ENCODE measurements at places on chromosomes 4 and X. TPM values are rescaled to one million over a fixed set of nuclear protein-coding genes. Genes with fewer than 3 reads are reported as not detected.

- no peak overlapping the region for H3K27ac ChIP-seq
- no peak overlapping the region for H3K4me3 ChIP-seq
- H3K27me3 ChIP-seq = peaks cover 3% of the 10 kb centered on the region
Measured at GRCh38 chrX:643911-644303, 13.3 kb downstream of the SHOX start.

- no peaks in the 10 kb centered on the region for H3K36me3 ChIP-seq
- H3K27me3 ChIP-seq = no peaks in the 10 kb centered on the region
- H3K27ac ChIP-seq = no peak overlapping the region
- H3K4me3 ChIP-seq = no peak overlapping the region
- no peak for DNase-seq
Measured at GRCh38 chr4:7854697-7855370, 84.8 kb downstream of the AFAP1 start.

DNA sequence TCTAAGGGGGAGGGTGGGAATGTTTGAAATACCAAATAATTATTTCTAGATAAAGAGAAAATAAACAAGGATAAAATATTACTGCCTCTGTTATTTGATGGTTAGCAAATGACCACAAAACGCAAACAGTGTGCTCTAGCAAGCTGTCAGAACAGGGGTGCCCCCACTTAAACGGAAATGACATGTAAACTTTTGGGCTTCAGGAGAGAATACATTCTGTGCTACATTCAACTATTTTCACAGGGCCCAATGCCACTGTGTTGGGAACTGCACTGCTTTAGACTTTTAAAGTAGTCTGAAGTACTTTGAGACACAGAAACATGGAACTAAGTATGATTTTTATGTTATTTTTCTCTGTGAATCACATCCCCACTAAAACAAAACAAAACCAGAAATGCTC is 14.1 kb downstream of the CD40LG start:
- no peak overlapping the region for H3K27ac ChIP-seq
- DNase-seq = no peak
- H3K27me3 ChIP-seq = no peaks in the 10 kb centered on the region
- no peaks in the 10 kb centered on the region for H3K4me1 ChIP-seq
- H3K4me3 ChIP-seq = no peak overlapping the region

DNA sequence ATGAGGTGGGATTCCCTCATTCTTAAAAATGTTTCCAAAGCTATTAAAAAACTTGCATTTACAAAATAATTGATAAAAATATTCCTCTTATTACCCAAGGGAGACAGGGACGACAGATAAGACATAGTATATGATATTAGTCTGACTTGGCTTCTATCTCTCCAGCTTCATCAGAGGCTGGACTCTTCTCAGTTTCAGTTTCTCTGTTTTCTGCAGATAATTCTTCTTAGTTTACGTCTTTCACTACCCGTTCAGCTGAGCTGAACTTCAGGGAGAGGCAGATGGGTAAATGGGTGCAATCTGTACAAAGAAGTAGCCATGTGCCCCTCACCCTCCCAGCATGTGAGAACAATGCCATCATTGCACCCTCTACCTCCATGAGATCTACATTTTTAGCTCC is 214.0 kb upstream of the SLIT2 start:
- H3K4me1 ChIP-seq = no peaks in the 10 kb centered on the region
- H3K36me3 ChIP-seq = no peaks in the 10 kb centered on the region
- DNase-seq = no peak
- no peaks in the 10 kb centered on the region for H3K27me3 ChIP-seq

DNA sequence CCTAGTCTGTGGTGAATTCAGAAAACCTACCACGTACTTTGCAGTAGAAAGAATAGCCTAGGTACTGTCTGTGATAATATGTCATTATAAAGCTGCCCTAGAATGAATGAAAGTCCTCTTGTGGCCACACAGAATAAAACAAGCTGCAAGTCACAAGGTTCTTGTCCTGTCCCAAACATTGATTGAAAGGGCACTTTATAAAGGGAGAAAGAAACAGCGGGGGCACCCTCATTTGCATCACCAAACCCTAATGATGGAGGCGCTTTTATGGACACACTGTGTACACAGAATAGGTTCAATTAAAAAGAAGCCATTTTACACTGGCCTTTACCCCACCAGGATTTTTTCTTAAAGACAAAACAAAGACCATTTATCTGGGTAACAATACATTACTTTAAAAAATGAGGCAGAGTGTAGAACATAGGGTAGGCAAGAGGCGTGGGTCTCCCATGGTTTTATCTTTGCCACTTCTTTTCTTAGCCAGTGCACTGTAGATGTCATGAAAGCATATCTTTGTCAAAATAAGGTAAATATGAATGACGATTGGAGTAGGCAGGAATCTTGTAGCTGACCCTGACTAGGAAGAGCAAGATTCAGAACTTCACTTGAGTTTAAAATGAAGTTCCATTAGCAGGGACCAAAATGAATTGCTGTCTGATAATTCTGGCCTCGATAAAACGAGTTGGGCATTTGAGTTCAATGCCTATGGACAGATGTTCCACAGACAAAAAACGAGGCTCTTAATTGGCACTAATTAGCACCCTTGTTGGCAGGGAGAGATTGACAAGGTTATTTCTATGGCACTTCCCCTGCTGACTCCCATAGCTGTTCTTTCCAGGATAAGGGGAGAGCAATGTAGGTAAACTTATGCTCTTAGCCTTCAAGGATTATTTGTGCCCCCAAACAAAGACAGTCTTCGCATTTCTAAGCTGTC is 365.1 kb downstream of the AFF2 start:
- no peak overlapping the region for H3K4me3 ChIP-seq
- no peaks in the 10 kb centered on the region for H3K27me3 ChIP-seq
- no peaks in the 10 kb centered on the region for H3K4me1 ChIP-seq
- no peak overlapping the region for H3K27ac ChIP-seq
- no peaks in the 10 kb centered on the region for H3K36me3 ChIP-seq

NSG1 gene
- not detected for polyA plus RNA-seq

GRCh38 chrX:69016293-69016941 is 148.8 kb downstream of the PJA1 start:
- H3K27me3 ChIP-seq = no peaks in the 10 kb centered on the region
- DNase-seq = no peak
- H3K4me1 ChIP-seq = no peaks in the 10 kb centered on the region
- H3K4me3 ChIP-seq = no peak overlapping the region
- no peaks in the 10 kb centered on the region for H3K36me3 ChIP-seq

DNA sequence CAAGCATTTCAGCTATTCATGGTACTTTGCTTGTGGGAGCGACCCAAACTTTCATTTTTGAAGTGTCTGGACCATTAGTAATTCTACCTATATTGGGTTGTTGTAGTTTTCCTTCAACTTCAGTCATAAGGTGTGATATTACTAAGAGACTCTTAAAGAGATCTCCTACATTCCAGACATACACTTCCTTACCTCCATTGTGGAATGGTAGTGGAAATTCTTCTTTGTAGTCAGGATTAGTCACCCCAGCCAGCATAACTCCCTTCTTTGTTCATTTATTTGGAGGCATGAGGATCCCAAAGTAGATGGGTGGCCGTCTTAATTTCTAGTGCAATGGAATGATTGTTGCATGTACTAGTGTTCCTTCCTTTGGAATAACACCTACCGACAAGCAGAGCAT is 991.4 kb downstream of the ARAP2 start:
- no peaks in the 10 kb centered on the region for H3K27me3 ChIP-seq
- no peak overlapping the region for H3K27ac ChIP-seq
- DNase-seq = no peak
- no peak overlapping the region for H3K4me3 ChIP-seq

- H3K4me3 ChIP-seq = no peak overlapping the region
- H3K27ac ChIP-seq = no peak overlapping the region
Measured at GRCh38 chr4:71382900-71383560, 44.2 kb downstream of the SLC4A4 start.

- H3K27ac ChIP-seq = peak overlapping the region; percentile 55
- H3K27me3 ChIP-seq = no peaks in the 10 kb centered on the region
- peaks cover 24% of the 10 kb centered on the region for H3K36me3 ChIP-seq
- DNase-seq = no peak
Measured at GRCh38 chr4:51895158-51895557, 52.2 kb downstream of the DCUN1D4 start.

GRCh38 chr4:72513227-72513626 is 55.8 kb downstream of the ADAMTS3 start:
- no peak overlapping the region for H3K4me3 ChIP-seq
- no peaks in the 10 kb centered on the region for H3K4me1 ChIP-seq
- no peak overlapping the region for H3K27ac ChIP-seq
- DNase-seq = no peak
- no peaks in the 10 kb centered on the region for H3K36me3 ChIP-seq

GRCh38 chr4:40309250-40309774 is 25.8 kb upstream of the CHRNA9 start:
- DNase-seq = peak; percentile 64
- 0 out of 2 replicates have a peak, but pooled peaks cover 1% of the 10 kb centered on the region for H3K27me3 ChIP-seq
- no peak overlapping the region for H3K27ac ChIP-seq
- H3K36me3 ChIP-seq = no peaks in the 10 kb centered on the region

- H3K36me3 ChIP-seq = no peaks in the 10 kb centered on the region
- no peak overlapping the region for H3K4me3 ChIP-seq
- no peak for DNase-seq
- H3K4me1 ChIP-seq = peaks cover 15% of the 10 kb centered on the region
- H3K27me3 ChIP-seq = peaks cover 90% of the 10 kb centered on the region
Measured at GRCh38 chr4:3485011-3485791, 22.1 kb downstream of the DOK7 start.

DNA sequence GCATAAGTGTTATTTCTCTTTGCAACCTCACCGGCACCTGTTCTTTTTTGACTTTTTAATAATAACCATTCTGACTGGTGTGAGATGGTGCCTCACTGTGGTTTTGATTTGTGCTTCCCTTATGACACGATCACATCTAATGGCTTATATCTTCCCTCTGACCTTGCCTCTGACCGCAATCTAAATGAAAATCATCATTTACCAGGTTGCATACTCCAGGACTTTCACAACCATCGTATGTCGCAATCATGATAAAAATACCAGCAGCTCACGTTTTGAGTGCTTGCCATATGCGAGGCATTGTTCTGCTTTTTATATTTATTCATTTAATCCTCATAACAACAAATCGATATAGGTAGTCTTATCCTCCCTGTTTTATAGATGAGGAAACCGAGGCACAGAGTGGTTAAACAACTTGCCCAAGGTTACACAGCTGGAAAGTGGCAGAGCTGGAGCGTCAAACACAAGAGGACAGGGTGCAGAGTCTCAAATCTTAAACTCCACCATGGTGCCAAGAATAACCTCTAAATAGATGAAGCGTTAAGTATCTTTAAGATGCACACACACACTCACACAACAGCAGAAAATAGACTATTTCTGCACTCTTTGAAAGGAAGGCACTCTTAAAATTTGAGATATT is 102.2 kb downstream of the SEL1L3 start:
- no peaks in the 10 kb centered on the region for H3K27me3 ChIP-seq
- no peaks in the 10 kb centered on the region for H3K36me3 ChIP-seq

F11 gene
- 35.1 TPM for polyA plus RNA-seq

GRCh38 chr4:150782311-150782710 is 200.4 kb downstream of the MAB21L2 start:
- H3K27ac ChIP-seq = no peak overlapping the region
- peak; percentile 12 for DNase-seq
- no peaks in the 10 kb centered on the region for H3K27me3 ChIP-seq
- H3K4me3 ChIP-seq = no peak overlapping the region
- no peaks in the 10 kb centered on the region for H3K4me1 ChIP-seq

DNA sequence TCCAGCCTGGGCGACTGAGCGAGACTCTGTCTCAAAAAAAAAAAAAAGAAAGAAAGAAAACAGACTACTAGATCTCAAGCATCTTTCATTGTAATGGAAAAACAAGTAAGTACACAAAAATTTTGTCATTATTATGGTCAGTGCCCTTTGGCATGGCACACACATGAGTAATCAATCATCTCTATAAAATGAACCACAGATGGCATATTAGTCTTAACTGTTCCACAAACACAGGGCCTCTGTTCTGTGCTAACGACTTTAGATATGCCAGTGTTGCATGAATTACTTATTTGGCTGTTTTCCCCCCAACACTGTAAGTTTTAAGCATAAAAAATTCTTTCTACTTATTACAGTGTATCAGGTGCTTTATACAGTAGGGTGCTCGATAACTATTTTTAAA is 90.4 kb downstream of the COX7B2 start:
- no peaks in the 10 kb centered on the region for H3K27me3 ChIP-seq
- no peak overlapping the region for H3K4me3 ChIP-seq
- DNase-seq = no peak
- no peak overlapping the region for H3K27ac ChIP-seq

GABRQ gene
- not detected for polyA plus RNA-seq

DNA sequence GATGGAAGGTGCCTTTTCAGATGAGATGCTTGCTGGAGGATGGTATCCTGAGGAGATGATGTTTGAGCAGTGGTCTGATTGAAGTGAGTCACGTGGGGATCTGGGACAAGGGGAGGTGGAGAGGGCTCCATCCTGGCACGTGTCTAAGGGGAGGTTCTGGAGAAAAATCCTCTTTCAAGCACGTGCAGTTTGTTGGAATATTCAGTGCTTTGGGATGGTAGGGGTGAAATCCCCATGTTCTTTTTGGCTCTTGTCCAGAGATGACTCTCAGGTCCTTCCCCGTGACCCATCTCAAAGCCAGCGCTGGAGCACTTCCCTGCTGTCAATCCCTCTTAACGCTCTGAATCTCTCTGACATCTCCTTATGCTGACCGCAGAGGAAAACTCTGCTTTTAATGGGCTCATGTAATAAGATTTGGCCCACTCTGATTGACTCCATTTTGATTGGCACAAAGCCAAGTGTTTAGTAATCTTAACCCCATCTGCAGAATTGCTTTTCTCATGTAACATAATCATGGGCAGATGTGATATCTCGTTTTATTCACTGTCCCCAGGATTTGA is 10.8 kb upstream of the KLKB1 start:
- no peak overlapping the region for H3K27ac ChIP-seq
- no peak for DNase-seq
- no peaks in the 10 kb centered on the region for H3K4me1 ChIP-seq
- H3K4me3 ChIP-seq = no peak overlapping the region

TMEM154 gene
- 0.03 TPM for polyA plus RNA-seq

GPRASP1 gene
- 0.38 TPM for polyA plus RNA-seq

GRCh38 chrX:95721011-95721410 is 963.6 kb upstream of the DIAPH2 start:
- H3K4me3 ChIP-seq = no peak overlapping the region
- H3K4me1 ChIP-seq = no peaks in the 10 kb centered on the region
- no peaks in the 10 kb centered on the region for H3K36me3 ChIP-seq
- no peak for DNase-seq
- no peaks in the 10 kb centered on the region for H3K27me3 ChIP-seq
- H3K27ac ChIP-seq = no peak overlapping the region

DNA sequence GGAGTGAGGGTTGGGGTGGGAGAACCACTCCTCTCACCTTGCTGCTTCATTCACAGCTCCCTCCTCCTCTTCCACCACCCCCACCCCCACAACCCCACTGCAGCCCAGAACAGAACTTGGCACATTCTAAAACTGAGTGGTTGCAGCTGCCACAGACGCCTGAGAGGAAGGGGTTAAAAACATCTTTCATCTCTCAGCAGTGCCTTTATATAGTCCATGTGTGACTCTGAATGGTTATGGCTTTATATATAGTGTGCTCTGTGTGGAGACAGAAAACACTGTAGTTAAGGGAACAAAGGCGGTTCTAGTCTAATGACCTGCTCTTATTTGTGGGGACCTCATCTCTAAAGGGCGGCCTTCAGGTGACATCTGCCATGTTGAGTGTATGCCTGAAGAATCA is 144.8 kb downstream of the BCOR start:
- no peak for DNase-seq
- no peak overlapping the region for H3K4me3 ChIP-seq
- H3K27me3 ChIP-seq = no peaks in the 10 kb centered on the region
- no peaks in the 10 kb centered on the region for H3K36me3 ChIP-seq
- H3K27ac ChIP-seq = no peak overlapping the region
- peaks cover 63% of the 10 kb centered on the region for H3K4me1 ChIP-seq

All from HepG2 (cell line).